Naive thymus-derived CD8-positive, alpha-beta T cell (primary cell): ENCODE measurements at places on chromosomes 7 and 10.
A peak's percentile ranks its signal among the peaks of the same experiment; 100 is the strongest.

GRCh38 chr7:44073664-44074348 lies 8.4 kb upstream of the PGAM2 start:
- no peak for DNase-seq

GRCh38 chr7:17046666-17047065 lies 164.9 kb upstream of the AGR3 start:
- no peak for DNase-seq

GRCh38 chr7:30475580-30475979 lies 3.0 kb downstream of the NOD1 start:
- DNase-seq: no peak

GRCh38 chr10:103493362-103493915 lies at the start of gene NEURL1:
NEURL1 (plus strand) TSS chr10:103493705; CDS start chr10:103494388, 683 bp downstream.
- DNase-seq: peak; percentile 16

- DNase-seq: no peak
Observed at GRCh38 chr10:14531974-14532373, 201.2 kb upstream of the FRMD4A start.

- no peak for DNase-seq
Observed at GRCh38 chr7:127758105-127758504, 106.1 kb downstream of the SND1 start.

DNA sequence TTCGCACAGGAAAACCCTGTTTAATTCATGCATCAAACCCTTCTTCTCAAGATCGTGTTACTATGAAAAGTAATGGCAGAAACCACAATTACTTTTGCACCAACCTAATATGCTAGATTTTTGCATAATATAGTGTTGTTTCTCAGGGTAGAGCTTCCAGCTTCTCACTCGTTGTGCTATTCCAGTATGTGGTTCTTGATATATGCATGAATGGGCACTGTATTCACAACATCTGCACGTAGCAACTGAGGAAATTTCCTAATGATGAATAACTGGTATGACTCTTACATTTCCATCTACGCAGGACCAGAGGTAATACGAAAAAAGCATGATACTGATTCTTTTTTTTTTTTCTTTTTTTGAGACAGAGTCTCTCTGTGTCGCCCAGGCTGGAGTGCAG lies 326.6 kb upstream of the GALNT17 start:
- no peak for DNase-seq

- no peak for DNase-seq
Observed at GRCh38 chr7:129778770-129779601, 167.5 kb downstream of the NRF1 start.

- DNase-seq: no peak
Observed at GRCh38 chr7:25765110-25765655, 386.8 kb upstream of the NFE2L3 start.

DNA sequence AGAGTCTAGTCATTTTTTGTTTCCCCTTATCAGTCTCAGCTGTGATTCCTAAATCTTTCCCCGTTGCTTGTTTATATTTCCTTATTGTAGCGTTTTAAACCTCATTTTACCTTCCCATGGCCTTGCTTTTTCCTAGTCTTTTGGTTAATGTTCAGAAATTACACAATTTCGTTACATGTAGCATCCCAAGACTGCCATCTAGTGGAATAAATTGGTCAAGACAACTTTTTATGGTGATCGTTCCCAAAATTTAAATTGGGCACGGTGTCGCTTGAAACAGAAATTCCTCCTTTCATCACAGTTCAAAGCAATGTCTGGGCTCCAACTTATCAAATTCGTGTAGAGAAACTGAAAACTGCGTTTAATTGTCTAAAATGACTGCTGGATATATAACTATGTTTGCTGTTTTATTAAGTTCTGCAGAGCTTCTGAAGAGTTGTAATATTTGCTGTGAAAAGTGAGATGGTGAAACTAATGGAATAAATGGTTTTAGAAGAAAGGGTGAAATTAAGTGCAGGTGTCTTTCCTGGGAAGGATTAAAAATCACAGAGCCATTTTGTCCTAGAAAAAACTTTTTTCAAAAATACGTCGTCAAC lies 370.2 kb downstream of the PHF14 start:
- DNase-seq: peak; percentile 42

- DNase-seq: no peak
Observed at GRCh38 chr10:86360657-86361056, 5.9 kb downstream of the GRID1 start.

DNA sequence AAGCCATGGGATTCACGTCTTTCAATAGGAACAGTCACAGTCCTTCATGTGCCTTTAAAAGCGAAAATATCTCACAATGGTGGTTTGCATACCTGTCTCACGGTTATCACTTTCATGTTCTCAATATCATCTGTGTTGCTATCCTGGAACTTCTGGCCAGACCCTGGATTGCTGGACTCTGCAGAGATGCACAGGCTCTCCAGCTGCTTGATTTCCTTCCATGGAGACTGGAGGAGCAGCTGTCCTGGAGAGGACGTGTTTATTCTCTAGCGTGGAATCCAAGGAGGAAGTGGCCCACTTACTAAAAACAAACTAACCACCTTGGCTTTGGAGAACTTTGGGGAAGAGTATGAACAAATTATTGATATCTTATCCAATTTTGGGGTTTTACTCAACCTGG lies 16.5 kb downstream of the BTBD16 start:
- no peak for DNase-seq

DNA sequence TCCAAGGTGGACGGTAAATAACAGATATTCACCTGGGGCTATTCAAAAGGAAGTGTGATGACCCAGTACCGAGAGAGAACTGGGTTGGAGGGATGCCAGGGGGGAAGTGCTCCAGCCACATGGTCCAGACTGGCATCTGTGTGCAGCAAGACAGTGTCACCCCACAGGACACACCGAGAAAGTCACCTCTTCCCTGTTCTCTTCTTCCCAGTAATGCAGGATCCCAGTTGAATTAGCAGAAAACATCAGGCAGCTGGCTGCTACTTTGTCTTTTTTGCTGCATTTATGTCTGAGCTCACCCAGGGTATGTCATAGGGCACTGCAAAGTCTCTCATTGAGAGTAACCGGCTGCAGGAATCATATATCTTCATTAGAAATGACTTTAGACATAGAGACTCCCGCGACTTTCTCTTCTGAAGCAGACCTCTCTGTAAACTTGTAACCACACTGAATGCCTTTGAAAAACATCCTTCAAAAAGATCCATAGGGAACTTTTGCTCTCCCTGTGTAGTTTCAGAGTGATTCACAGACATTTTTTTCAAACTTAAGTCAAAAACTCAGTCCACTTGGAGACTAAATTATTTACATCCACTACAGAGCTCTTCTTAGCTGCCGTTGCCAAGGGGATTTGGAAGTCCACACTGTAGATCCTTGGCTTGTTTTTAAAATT lies 609.0 kb upstream of the DPP6 start:
- no peak for DNase-seq

- DNase-seq: no peak
Observed at GRCh38 chr10:34729619-34730018, 85.5 kb downstream of the PARD3 start.

GRCh38 chr10:69408318-69409175 lies 8.2 kb downstream of the TACR2 start:
- DNase-seq: peak; percentile 89

DNA sequence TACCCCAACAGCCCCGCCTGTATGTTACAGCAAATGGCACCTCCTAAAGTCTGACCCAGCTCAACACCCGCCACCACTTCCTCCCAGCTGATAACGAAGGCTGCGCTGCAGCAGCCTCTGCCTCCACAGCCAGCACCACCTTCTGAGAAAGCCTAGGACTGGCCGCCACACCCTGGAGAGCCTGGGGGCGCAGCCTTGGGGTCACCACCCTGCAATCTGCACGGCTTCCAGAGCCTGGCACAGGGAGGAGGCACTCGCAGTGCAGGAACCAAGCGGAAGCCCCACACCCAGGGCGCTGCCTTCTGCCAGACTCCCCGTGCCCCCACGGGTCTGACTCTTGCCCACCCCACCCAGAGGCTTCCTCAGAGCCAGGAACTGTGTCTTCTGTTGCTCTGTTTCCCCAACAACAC lies 112.5 kb downstream of the MAD1L1 start:
- DNase-seq: peak; percentile 25

DNA sequence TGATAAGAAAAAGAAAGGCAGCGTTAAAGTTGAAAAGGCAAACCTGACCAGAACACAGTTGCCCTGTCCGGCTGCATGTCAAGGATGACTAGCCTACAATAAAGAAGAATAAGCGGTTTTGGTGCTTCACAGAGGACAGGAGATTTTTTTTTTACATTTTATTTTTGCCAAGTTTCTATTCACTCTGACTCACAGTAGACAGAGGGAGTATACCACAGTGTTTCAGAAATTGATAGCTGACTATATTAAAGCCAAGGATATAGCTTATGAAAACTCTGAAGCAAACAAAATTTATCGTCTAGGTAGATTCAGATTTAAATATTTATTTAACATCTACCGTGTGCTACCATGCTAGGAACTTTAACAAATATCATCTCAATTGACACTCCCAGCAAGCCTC lies 16.9 kb upstream of the POLR1F start:
- DNase-seq: no peak

- DNase-seq: no peak
Observed at GRCh38 chr7:151306860-151307259, 34.8 kb upstream of the NUB1 start.

DNA sequence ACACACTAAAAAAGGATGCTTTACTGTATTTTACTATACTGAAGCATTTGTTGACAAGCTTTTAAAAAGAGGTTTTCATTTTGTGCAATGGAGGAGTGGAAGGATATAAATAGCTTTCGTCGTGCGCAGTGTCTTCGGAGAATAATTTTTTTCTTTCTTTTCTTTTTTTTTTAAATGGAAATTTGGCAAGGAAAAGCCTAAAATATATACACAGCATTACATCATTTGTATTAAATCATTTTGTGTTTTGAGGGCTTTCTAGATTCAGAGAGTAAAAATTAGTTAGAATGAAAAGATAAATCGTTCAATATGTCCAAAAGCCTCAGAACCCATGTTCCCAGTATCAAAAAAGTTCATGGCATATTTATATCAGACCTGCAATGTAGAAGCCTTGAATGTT lies 150.2 kb upstream of the FERD3L start:
- DNase-seq: no peak

DNA sequence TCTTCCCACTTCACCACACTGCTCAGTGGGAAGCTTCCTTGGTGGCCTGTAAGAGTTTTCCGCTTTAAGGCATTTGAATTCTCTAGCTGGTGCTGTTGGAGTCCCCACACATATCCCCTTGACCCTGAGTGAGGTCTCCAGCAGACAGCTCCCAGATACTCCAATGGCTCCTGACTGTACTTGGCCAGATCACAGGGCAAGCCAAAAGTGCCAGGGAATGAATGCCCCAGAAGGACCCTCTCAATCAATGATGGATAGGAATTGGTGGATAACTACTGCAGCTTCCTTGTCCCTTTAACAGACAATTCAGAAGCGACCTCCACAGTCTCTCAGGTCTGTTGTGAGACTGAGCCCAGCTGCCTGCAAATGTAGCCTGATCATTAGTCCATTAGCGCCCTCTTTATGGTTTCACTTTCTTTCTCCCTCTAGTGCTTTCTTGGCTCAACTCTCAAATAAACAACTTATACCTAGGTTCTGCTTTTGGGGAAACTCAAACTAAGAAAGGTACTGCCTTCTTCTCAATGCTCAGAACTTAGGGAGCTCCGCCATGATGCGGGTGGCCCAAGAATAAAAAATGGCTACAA lies 283.0 kb downstream of the TCF7L2 start:
- no peak for DNase-seq

- no peak for DNase-seq
Observed at GRCh38 chr10:44362866-44363711, 21.8 kb downstream of the CXCL12 start.

GRCh38 chr10:25506821-25507335 lies 332.1 kb downstream of the GPR158 start:
- no peak for DNase-seq

DNA sequence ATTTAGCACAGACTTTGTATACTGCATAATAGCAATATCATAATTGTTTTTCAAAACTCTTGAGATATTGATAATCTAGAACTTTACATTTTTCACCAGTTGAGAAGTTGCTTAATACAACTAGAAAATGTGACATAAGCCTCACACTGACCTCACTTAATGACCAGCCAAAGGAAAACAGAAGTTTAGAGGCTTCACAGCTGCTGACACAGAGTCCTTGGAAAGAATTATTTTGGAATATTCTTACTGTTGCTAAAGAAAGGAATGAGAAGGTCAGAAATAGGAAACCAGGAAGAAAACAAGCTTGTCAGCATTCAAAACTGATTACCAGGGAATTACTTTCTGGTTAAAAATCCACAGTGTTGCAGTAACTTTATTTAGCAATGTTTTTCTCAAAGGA lies 35.5 kb upstream of the WASL start:
- no peak for DNase-seq

GRCh38 chr7:154299736-154300135 lies 247.5 kb downstream of the DPP6 start:
- no peak for DNase-seq

- DNase-seq: no peak
Observed at GRCh38 chr7:140349144-140349771, 49.1 kb downstream of the SLC37A3 start.

GRCh38 chr10:58813573-58813972 lies 300.9 kb downstream of the BICC1 start:
- no peak for DNase-seq

DNA sequence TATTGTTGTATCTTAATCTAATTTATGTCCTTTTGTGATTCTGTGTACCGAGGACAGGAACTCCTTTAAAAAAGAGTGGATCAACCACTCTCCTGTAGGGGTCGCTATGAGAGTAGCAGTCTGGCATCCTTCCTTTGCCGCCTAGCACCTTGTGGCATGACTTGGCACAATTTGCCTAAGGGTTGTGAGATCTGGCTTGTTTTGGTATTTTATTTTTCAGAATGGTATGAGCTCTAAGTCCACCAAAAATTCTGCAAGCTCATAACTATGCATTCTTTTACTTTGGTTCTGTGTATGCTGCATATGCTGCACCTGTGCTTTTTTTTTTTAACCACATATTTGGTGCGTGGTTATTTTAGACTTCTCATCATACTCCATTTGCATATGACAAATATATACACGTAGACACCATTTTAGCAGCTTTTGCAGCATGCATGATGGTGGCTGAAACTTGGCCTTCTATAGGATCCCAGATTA lies 112.8 kb downstream of the CDK14 start:
- DNase-seq: no peak

DNA sequence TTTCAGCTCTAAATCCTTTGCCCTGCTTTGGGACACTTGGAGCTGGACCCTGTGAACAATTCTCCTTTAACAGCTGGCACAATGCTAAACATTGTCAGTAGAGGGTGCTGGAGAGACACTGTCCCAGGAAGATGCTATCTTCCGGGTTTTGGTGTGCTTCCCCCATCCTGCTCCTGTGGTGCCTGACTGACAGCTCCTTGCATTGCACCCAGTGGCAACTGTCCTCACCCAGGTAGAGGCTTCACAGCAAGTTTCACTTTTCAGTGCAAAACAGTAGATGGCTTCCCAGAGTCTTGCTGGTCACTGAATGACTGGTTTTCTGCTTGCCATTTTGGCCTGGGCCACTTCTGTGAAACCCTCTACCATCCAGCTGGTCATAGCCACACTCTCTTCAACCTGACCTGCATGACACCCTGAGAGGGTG lies 77.3 kb downstream of the CDC14C start:
- DNase-seq: no peak

- no peak for DNase-seq
Observed at GRCh38 chr7:90816511-90817142, 220.5 kb downstream of the CDK14 start.
